ENCODE measurements at places on chromosomes 2 and 18.

GRCh38 chr2:109344270-109344805, 215.3 kb downstream of the SH3RF3 start:
- DNase-seq = no peak

DNA sequence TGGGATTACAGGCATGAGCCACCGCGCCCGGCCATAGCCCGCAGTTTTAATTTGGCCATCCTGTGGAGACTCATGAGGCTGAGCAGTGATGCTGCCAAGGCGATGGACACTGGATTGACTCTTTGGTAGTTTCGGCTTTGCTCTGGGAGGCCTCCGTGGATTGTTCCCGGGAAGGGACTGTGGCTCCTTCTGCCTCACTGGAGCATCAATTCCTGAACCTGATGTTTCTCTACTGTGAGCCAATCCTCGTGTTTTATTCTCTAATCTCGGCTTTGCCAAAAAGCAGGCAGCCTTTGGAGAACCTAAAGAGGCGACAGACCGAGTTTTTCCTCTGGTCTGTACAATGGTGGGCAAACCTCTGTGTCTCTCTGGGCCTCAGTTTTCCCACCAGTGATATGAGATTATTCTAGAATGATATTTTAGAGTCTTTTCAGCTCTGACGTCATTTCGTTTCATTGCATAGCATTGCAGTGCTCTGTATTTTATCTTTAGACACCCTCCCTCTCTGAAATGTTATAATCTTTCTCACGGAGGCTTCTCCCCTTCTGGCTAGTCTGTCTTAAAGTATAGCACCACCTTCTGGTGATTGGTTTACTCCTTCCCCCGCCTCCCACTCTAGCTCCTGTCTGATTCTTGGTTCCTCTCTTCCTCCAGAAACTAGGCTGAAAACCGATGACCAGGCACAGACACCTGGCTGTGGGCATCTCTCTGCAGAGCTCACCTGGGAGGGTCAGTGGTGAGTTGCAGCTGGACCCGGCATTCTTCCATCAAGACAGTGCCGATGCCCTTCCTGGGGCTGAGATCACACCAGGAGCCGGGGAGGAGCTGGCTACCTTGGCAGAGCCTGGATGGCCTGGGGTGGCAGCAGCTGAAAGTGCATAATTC, 341.3 kb downstream of the MYCN start:
- DNase-seq = peak; percentile 41

DNA sequence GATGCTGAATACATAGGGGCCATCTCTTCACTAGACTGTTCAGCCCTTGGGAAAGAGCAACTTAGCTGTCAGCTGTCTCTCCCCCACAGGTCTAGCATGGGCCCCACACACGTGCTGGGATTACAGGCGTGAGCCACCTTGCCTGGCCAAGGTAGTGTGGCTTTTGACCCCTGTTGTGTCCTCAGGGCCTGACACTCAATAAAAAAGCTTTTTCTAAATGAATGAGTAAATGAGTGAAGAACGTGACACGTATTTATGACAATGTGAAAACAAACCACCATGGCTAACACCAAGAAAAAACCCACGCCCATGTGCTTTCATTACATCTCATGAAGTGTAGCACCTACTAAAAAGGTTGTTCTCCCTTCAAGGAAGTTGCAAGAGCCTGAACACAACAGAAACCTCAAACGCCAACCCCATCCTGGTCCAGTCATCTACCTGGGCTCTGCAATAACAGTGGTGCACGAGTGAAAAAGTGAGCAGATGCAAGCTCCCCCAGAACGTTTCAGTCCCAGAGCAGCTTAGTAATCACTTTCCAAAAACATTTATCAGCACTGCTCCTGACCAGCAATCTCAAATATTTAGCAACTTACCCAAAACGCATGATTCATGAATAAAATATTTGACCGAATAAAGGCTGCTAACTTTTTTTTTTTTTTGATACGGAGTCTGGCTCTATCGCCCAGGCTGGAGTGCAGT, 3.4 kb downstream of the WDFY1 start:
- DNase-seq = peak; percentile 64

DNA sequence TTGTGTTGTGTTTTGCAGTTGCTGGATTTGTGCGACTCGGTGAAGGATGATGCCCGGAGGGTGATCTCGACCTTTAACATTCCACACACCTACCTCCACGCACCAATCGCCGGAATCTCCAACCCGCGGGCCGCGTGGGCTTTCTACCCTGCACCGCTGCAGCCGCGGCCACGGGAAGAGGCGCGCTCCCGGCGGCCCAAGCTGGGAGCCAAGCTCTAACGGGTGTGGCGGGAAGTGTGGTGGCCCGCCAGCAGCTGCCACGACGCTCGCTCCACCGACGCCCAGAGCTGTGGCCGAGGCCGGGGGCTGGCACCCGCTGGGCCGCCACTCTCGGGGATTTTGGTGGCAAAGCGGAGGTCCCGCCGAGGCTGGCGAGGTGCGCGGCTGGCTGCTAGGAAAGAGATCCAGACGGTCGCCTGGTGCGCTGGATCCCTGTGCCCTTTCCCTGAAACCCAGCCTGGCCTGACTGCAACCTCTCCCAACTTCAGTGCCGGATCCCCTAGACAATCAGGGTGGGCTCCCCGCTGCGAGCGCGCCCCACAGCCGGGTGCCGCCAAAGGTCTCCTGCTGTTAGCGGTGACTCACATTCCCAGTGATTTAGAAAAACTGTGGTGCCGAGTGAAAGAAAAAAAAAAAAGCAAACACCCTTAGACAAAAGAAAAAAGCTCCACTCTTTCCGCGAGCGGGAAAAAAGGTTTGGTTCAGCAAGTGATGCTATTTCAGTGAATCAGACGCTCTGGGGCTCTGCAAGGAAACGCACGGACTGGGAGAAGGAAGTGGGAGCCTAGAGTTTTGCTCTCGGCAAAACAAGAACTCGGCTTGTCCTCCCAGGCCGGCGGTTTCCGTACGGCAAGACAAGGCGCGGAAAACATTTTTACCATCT, 2.9 kb upstream of the BCL2L11 start:
- DNase-seq = peak; percentile 22

DNA sequence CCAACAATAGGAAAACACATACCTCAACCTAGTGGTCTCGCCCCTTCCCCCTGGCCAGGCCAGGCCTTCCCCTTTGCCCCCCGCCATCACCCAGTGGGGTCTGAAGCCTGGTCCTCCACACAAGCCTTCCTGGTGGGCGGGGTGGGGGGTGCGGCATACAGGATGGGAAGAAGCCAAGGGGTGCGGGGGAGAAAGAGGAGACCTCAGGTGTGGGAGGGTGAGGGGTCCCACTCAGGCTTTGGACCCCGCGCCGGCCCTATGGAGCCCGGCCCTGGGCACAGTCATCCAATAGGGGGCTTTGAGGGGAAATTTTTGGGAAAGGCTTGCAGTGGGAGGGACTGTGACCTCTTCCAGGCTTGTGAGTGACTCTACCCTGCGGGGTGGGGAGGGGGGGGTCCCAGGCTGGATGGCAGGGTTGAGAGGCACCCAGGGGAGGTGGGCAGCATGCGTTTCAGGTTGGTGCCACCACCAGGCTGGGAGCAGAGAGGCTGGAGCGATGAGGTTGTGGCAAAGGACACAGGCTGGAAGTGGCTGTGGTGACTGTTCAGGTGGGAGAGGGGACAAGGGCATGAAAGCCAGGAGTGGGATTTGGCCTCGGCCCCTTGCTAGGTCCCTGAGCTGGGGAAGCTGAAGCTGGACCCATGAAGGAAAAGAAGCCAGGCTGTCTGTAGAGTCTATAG, 1.3 kb downstream of the SLC66A3 start:
- DNase-seq = peak; percentile 15

DNA sequence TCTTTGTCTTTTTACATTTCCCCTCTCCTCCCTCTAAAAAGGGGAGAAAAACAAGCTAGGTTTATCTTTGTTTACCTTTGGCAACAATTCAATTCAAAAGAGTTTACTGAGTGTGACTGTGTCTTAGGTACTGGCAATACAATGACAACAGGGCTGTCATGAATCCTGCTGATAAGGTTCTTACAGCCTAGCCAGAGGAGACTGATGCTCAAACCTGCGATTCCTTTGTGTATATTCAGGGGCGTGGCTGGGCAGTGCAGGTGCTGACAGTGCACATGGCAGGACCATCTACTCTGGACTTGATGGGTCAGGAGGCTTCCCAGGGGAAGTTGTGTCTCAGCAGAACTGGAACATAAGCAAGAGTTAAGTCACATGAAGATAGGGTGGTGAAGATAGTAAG, 23.2 kb upstream of the TTN start:
- no peak for DNase-seq

DNA sequence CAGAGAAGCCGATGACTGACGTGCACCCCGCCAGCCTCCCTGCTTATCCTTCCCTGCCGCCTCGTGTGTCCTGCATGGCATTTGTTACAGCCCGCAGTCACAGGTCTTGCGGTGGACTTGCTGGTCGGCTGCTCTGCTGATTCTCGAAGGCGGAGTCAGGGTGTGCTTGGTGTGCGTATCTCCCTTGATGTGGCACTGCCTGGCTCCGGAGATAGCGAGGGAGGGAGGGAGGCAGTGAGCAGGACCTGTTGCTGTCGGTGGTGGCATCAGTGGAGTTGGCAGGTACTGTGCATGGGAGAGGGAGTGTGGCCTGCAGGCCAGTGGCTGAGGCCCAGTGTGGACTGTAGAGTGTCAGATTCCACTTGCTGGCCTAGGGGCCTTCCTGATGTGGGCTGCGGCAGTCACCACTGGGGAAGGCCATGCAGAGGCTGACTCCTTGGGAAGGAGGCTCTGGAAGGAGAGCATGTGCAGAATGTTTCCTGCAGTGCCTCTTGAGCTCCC, 198.9 kb downstream of the AGAP1 start:
- no peak for DNase-seq

DNA sequence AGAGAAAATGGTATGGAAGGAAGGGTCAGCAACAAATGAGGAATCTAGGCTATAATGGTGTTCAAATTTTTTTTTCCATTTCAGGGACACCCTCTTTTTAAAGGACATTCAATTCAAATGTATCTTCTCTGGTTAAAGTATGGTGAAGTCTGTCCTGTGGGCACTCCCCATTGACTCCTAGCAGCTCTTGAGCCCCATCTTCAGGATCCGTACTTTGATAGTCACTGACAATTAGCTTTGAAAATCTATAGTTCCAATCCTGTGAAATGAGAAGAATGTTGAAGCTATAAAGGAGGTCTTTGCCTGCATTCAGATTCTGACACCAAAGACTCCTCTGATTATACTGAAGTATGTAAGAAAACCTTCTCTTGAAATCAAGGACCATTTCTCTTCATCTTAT, 43.3 kb downstream of the KCNH7 start:
- no peak for DNase-seq

GRCh38 chr2:126781206-126781605, 117.5 kb upstream of the TEX51 start:
- no peak for DNase-seq

GRCh38 chr2:218569661-218570500, 1.2 kb downstream of the CNOT9 start:
- DNase-seq = no peak

GRCh38 chr2:237244976-237245646, 159.4 kb downstream of the COPS8 start:
- no peak for DNase-seq

- no peak for DNase-seq
Observed at GRCh38 chr2:75327334-75327733, 128.0 kb upstream of the TACR1 start.

- no peak for DNase-seq
Observed at GRCh38 chr2:177449159-177449558, 56.6 kb downstream of the AGPS start.

DNA sequence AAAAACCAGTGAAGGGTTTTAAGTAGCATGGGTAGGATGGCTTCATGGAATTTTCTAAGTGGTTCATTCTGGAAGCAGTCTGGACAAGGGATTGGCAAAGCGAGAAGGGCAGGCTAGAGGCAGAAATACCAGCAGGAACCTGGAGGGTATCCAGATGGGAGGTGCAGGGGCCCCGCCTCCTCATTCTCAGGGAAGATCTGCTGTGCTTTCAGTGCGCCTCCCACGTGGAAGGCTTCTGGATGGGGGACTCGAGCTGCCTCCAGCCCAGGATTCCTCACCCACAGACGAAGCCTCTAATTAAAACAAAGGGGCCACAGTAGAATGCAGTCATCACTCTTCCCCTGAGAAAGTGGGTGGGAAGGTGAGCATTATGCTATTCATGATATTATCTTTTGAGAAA, 79.8 kb downstream of the VSNL1 start:
- no peak for DNase-seq

- DNase-seq = no peak
Observed at GRCh38 chr2:187710791-187711521, 156.7 kb upstream of the TFPI start.

- DNase-seq = no peak
Observed at GRCh38 chr2:133945089-133945488, 308.8 kb upstream of the MGAT5 start.

- no peak for DNase-seq
Observed at GRCh38 chr2:240818293-240819125, 1.5 kb downstream of the KIF1A start.

GRCh38 chr2:159798376-159798725, 343 bp upstream of the CD302 start:
- DNase-seq = no peak

GRCh38 chr2:219665926-219666325, 38.5 kb downstream of the SLC4A3 start:
- DNase-seq = no peak

DNA sequence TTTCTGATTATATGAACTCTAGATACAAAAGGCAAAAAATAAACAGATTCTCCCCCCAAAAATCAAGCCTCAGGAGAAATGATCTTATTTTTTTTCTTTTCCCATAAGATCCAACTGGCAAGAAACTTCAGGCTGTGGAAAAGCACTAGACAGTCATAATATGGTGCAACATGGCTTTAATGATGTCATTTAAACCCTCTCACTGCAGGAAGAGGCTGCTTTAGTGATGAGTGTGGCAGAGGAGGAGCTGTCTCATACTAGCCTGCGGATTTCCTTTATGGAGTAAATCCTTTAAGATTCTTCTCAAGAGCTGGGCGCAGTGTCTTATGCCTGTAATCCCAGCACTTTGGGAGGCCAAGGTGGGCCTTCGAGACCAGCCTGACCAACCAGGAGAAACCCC, 83.3 kb upstream of the CD28 start:
- DNase-seq = no peak

DNA sequence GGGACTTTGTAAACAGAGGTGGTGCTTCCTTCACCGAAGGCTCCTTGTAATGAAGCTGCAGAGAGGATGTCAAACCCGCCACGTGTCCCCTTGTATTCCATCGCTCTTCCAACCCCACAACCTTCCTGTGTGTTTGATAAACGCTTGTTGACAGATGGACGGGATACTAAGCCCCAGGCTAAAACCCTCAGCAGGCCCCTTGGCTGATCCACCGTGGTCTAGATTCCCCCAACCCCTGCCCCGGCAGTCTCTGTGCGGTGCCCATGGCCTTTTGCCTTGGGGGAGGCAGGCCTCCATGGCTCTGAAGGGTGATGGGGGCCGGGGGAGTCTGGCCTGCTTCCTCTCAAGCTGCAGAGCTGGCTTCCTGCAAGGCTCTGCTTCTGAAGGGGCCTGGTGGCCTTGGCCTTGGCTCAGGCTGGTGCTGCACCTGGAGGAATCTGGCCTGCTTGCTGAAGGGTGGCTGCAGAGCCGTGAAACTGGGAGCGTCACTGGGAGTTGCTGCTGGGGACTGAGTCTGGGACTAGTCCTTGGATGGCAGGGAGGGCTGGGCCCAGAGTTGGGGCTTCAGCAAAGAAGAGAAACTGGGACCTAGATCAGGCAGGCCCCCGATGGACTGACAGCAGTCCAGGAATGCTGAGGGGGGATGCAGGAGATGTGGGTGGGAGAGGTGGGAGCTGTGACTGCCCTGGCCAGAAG, 9.6 kb upstream of the NTSR2 start:
- DNase-seq = no peak
